ENCODE measurements at places on chromosomes 12 and 14. TPM values are rescaled to one million over a fixed set of nuclear protein-coding genes. Genes with fewer than 3 reads are reported as not detected.
A peak's percentile ranks its signal among the peaks of the same experiment; 100 is the strongest.

DNA sequence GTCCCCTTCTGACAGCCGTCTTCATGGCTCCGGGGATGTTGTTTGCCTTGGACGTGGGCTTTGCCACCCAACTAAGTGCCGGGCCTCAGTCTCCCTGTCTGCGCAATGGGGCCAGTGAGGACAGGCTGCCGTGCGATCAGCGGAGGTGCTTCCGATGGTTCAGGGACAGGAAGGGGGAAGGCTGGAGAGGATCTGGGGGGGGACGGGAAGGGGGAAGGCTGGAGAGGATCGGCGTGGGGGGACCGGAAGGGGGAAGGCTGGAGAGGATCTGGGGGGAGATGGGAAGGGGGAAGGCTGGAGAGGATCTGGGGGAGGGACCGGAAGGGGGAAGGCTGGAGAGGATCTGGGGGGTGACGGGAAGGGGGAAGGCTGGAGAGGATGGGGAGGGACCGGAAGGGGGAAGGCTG, 3.4 kb downstream of the MMP17 start:
- no peak overlapping the region for H3K4me3 ChIP-seq
- peaks cover 5% of the 10 kb centered on the region for H3K4me1 ChIP-seq
- no peak for DNase-seq
- peaks cover 7% of the 10 kb centered on the region for H3K27me3 ChIP-seq
- H3K27ac ChIP-seq, result no peak overlapping the region
- H3K36me3 ChIP-seq, result no peaks in the 10 kb centered on the region

Gene NGB
- total RNA-seq, result 0.22 TPM

GRCh38 chr12:106492857-106493256, 89.9 kb upstream of the RFX4 start:
- peaks cover 9% of the 10 kb centered on the region for H3K4me1 ChIP-seq
- DNase-seq, result no peak
- H3K36me3 ChIP-seq, result no peaks in the 10 kb centered on the region
- H3K4me3 ChIP-seq, result no peak overlapping the region

GRCh38 chr12:93857991-93858447, 180.8 kb downstream of the CRADD start:
- H3K36me3 ChIP-seq, result no peaks in the 10 kb centered on the region
- H3K27me3 ChIP-seq, result peaks cover 2% of the 10 kb centered on the region
- DNase-seq, result no peak
- peak overlapping the region; percentile 29 for H3K27ac ChIP-seq
- peaks cover 20% of the 10 kb centered on the region for H3K4me1 ChIP-seq

GRCh38 chr14:87992346-87992717, 650 bp downstream of the GALC start:
- peak overlapping the region; percentile 86 for H3K27ac ChIP-seq
- DNase-seq, result peak; percentile 13
- no peaks in the 10 kb centered on the region for H3K36me3 ChIP-seq
- peak overlapping the region; percentile 96 for H3K4me3 ChIP-seq

DNA sequence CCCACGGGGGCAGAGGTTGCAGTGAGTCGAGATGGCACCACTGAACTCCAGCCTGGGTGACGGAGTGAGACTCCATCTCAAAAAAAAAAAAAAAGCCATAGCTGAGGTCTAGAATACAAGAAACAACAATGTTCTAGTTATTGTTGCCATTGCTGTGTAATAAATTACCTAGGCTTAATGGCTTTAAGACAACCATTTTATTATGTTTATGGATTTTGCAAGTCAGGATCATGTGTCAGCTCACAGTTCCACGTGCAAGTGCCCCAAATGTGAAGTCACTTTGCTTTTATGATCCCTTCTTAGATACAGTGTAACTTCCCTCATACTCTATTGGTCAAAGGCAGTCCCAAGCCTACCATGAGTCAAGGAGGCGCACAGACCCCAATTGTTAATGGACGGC, 49.5 kb upstream of the RIC8B start:
- H3K4me3 ChIP-seq, result no peak overlapping the region
- H3K27me3 ChIP-seq, result peaks cover 2% of the 10 kb centered on the region
- no peak for DNase-seq
- no peaks in the 10 kb centered on the region for H3K4me1 ChIP-seq

DNA sequence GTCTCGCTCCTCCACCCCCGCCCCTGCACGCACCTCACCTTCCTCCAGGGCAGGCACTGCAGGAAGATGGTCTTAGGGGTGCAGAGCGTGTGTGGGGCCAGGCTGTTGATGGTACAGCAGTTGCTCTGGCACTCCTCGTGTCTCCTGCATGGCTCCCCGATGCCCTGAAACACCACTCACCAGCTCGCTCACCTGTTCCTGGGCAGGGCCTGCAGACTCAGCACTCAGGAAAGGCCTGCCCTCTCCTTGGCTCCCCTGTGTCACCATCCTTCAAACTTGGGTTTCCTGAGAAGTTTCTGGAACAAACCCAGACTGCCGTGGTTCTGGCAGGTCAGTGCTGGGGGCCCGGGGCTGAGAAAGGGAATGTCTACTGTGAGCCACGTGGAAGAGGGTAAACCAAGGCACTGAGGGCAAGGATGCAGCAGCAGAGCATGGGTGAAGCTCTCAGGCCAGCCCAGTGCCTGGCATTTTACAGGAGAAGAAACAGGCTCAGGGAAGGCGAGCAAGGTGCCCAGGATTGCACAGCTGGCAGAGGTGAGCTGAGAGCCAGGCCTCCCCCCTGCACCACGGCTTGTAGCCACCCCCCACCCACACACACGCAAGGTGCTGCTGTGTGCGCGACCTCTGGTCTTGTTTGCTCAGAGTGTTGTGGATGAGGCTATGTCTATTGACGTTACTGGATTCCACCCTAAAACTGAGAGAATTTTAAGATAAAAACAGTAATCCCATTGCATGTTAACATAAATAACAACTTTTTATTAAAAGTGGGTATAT, 5.5 kb downstream of the LRCOL1 start:
- H3K27ac ChIP-seq, result no peak overlapping the region
- H3K4me3 ChIP-seq, result no peak overlapping the region
- H3K36me3 ChIP-seq, result no peaks in the 10 kb centered on the region
- DNase-seq, result no peak
- H3K27me3 ChIP-seq, result peaks cover 10% of the 10 kb centered on the region

DNA sequence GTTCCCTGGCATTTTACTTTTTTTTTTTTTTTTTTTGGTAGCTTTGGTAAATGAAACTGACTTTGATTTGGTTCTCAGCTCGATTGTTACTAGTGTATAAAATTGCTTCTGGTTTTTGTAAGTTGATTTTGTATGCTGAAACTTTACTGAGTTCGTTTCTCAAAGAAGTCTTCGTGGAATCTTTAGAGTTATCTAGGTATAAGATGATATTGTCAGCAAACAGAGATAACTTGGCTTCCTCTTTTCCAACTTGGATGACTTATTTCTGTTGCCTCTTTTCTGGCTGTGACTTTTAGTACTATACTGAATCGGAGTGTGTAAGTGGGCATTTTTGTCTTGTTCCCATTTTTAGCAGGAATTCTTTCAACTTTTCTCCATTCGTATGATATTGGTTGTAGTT, 28.1 kb downstream of the USP15 start:
- no peak overlapping the region for H3K4me3 ChIP-seq
- DNase-seq, result no peak
- H3K27ac ChIP-seq, result no peak overlapping the region
- peaks cover 6% of the 10 kb centered on the region for H3K4me1 ChIP-seq
- H3K27me3 ChIP-seq, result no peaks in the 10 kb centered on the region
- peaks cover 10% of the 10 kb centered on the region for H3K36me3 ChIP-seq

Gene SPATA7
- 17.6 TPM for total RNA-seq

DNA sequence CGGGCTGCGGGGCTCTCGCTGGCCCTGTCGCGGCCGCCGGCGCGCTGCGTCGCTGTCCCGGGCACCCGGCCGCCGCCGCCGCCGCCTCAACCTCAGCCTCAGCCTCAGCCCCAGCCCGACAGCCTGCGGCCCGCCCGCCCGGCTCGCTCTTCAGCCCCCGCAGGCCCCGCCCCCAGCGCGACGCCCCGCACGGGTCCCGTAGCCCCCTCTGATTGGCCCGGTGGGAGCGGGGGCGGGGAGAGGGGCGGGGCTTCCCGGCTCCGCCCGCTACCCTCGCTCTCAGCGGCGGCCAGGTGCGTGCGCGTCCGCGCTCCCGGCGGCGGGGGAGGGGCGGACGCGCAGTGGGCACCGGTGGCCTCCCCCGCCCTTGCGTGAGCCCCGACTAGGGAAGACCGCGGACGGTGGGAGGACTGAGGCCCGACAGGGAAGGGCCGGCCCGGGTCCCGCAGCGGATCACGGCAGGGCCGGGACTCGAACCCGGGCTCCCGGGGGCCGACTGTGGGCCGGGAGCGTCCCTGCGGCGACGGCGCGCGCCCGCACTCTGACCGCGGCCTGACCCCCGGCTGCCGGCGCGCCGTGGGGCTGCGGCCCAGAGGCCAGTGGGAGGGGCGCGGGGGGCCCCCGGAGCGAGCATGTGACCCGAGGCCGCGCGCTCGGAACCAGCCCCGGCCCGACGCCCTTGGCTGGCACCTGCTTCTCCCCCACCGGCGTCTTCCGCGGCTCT, at the start of gene PPP1R13B:
Gene PPP1R13B, minus strand, starts transcription at position 125 of the 724 bp plus-strand sequence. CDS start 268 bp downstream, outside the sequence.
- H3K4me1 ChIP-seq, result peaks cover 4% of the 10 kb centered on the region
- H3K4me3 ChIP-seq, result peak within 1 kb of the TSS; percentile 92
- peak; percentile 97 for DNase-seq
- H3K27ac ChIP-seq, result no peak within 1 kb of the TSS
- peaks cover 12% of the 10 kb centered on the region for H3K27me3 ChIP-seq

Gene INSM2
- total RNA-seq, result 21.7 TPM

DNA sequence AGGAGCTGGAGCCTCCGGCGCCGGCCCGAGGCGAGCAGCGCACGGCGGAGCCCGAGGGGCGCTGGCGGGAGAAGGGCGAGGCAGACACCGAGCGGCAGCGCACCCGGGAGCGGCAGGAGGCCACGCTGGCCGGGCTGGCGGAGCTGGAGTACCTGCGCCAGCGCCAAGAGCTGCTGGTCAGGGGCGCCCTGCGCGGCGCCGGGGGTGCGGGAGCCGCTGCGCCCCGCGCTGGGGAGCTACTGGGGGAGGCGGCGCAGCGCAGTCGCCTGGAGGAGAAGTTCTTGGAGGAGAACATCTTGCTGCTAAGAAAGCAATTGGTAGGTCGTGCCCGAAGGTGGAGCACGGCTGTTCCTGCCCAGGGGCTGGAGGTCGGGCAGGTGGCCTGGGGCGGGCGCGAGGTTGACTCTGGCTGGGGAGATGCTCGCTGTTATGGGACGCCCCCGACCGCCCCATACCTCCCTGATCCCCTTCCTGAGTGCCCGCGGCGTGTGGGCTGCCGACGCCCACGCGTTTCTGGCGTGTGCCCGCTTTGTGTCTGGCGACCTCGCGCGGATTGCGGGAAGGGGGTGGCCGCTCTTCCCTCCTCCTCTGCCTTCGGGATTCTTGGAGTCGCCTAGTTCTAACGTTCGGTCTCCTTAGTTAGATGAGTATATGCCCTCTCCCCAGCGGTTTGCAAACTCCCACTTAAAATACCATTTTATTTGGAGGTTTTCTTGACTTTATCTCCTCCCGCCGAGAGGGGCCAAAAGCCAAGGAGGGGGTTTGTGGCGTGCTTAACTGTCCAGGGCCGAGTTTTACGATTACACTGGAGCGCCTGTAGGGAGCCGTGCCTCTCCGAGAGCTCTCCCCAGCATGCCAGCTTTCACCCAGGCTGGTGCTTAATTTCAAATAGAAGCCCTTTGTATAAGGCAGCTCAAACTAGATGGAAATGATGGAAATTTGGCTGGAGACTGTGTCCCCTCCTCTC, 752 bp downstream of the DACT1 start:
- peak; percentile 43 for DNase-seq
- peak overlapping the region; percentile 97 for H3K4me3 ChIP-seq
- H3K27ac ChIP-seq, result peak overlapping the region; percentile 91
- peaks cover 14% of the 10 kb centered on the region for H3K27me3 ChIP-seq

DNA sequence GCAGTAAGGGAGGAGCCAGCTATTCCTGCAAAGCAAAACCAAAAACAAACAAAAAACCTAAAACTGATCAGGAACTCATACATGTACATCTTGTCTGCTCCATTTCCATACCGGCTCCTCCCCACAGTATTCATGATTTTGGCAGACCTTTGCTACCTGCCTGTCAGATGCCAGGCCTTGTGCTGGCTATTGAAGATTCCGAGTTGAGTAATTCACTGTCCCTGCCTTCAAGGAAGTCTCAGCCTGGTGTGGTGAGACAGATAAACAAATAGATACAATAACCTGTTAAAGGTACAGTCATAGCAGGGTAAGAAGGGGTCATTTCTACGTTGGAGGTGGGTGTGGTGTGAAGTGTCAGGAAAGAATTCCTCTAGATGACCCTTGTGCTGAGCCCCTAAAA, 42.7 kb downstream of the SUSD6 start:
- peaks cover 2% of the 10 kb centered on the region for H3K27me3 ChIP-seq
- no peaks in the 10 kb centered on the region for H3K36me3 ChIP-seq
- peaks cover 44% of the 10 kb centered on the region for H3K4me1 ChIP-seq
- no peak overlapping the region for H3K4me3 ChIP-seq
- no peak for DNase-seq

DNA sequence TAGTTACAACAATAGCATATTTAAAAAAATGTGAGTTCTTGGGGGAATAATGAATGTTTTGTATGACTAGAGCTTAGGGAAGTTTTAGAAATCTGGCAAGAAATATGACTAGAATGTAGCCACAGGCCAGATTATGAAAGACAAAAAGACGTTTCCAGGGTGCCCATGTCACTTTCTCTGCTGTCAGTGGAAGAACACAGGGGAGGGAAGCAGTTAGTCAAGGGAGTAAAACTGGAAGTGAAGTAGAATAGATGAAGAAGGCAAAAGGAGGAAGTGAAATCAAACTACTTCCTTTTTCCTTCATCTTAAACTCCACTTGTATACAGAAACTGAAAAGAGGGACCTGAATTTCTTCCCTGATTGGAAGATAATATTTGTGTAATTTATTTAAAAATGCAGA, 81.2 kb upstream of the ATP2B1 start:
- no peaks in the 10 kb centered on the region for H3K4me1 ChIP-seq
- H3K27ac ChIP-seq, result no peak overlapping the region
- no peak for DNase-seq

DNA sequence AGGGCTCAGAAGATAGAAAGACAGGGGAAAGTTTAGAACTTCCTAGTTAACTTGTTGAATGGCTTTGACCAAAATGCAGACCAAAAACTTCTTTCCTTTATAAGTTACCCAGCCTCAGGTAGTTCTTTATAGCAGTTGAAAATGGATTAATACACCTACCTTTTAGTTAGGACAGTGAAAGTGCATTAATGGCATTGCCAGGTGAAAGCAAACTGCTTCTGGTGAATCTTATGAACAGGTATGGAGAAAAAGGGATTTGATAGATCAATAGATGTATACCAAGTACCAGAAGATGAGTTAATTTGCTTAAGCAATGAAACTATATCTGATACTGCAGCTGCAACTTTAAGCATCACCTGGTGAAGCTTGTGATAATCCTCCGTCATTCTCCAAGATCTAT, 14.2 kb upstream of the STYK1 start:
- H3K36me3 ChIP-seq, result no peaks in the 10 kb centered on the region
- no peaks in the 10 kb centered on the region for H3K4me1 ChIP-seq
- peaks cover 2% of the 10 kb centered on the region for H3K27me3 ChIP-seq
- no peak overlapping the region for H3K4me3 ChIP-seq

Gene MMP17
- total RNA-seq, result 65.8 TPM
